ENCODE measurements at places on chromosomes 2 and 18.
A peak's percentile ranks its signal among the peaks of the same experiment; 100 is the strongest.

DNA sequence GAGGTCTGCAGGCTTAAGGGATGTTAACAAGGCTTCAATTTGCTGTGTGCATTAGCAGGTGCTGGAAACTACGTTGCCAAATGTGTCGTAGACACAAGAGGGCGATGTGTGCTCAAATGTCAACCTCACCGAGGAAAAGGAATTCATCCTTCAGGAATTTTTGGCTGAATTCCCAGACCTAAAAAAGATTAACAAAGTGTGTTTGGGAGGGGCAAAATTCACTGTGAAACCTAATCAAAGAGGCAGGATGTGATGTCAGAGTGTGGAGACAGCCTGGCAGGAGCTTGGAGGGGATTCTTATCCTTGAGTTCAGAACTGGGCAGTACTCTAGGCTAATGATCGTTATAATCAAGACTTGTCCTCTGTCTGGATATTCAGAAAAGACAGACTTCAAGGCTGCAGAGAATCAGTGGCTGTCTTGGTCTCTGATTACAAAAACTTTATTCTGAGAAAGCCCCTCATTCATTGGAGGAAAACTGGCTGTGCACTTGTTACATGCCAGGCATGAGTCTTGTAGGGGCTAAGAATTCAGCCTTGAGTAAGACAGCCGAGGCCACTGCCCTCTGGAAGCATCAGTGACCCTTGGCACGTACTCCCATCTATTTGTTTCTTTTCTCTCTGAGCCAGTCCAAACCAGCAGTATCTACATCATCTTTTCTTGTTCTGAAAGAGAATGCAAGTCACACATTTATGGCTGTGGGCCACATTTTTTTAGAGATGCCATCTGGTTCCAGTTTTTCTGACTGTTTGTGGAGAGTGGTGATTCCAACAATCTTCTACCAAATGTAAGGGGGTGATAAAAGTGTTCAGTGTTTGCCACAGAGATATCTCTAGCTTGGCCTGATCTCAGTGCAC is 18.7 kb upstream of the SCYGR1 start:
- DNase-seq = peak; percentile 94

DNA sequence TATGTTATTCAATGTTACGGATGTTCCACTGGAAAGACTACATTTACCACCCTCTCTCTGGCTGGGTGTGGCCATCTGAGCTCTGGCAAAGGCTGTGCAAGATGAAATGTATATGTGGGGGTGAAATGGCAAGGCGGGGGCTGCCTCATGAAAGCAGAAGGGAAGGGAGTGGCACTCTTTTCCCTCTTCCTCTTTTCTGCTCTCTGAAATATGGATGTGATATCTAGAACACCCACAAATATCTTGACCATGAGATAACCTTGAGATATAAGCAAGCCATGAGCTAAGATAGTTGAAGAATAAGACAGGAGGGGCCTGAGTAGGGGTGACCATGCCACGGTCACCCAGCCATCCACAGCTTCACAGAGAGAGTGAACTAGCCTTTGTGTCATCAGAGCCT is 367.8 kb upstream of the ID2 start:
- no peak for DNase-seq

- DNase-seq = no peak
These were observed 34.0 kb upstream of the PLA2R1 start for GRCh38 chr2:160096409-160096808.

- no peak for DNase-seq
These were observed 251.2 kb downstream of the PTGR3 start for GRCh38 chr18:74957588-74958224.

GRCh38 chr2:47422016-47422415 is 19.1 kb downstream of the MSH2 start:
- no peak for DNase-seq

- DNase-seq = no peak
These were observed 22.6 kb upstream of the CALCRL start for GRCh38 chr2:187470698-187471097.

DNA sequence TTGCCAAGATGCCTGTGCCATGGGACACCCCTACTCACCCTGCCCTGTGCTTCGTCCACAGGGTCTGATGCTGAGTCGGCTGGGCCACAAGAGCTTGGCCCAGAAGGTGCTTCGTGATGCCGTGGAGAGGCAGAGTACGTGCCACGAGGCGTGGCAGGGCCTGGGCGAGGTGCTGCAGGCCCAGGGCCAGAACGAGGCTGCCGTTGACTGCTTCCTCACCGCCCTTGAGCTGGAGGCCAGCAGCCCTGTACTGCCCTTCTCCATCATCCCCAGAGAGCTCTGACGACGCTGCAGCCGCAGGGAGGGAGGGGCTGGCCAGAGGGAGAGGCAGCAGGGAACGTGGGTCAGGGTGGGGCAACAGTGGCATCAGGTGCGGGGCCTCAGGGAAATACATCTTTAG is 81.5 kb downstream of the STPG4 start:
- DNase-seq = no peak

GRCh38 chr2:170170281-170171040 is 7.5 kb upstream of the MYO3B start:
- DNase-seq = no peak

- no peak for DNase-seq
These were observed 100.7 kb downstream of the C2orf74 start for GRCh38 chr2:61262699-61263098.

GRCh38 chr2:209940936-209941335 is 61.5 kb upstream of the RPE start:
- no peak for DNase-seq

- DNase-seq = no peak
These were observed 145.5 kb downstream of the TRABD2A start for GRCh38 chr2:84735389-84735788.

DNA sequence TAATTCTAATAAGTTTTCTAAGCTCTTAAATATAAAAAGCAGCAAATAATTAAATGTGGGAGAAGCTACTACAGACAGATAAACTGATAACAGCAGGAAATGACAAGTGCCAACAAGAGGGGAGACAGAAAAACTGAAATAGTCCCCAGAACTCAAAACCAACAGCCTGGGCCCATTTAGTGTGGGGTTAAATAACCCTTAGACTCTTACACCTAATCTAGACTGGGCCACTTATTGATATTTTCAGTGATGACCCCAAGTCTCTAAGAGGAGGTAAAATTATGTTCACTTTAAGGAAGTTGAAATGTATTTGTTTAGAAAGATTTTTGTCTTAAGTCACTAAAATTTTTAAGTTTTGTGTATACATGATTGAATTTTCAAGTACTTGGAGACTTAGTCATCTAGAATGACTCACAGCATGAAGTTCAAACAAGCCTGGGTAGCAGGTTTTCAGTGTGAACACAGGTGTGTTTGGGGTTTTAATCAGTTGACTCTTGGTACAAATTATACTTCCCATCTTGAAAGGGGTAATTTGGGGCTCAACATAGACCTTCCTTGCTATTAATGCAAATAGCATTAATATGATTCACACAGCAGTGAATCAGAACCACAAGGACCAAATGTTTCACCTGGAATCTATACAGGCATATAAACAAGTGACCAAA is 54.9 kb upstream of the MYO3B start:
- peak; percentile 10 for DNase-seq

DNA sequence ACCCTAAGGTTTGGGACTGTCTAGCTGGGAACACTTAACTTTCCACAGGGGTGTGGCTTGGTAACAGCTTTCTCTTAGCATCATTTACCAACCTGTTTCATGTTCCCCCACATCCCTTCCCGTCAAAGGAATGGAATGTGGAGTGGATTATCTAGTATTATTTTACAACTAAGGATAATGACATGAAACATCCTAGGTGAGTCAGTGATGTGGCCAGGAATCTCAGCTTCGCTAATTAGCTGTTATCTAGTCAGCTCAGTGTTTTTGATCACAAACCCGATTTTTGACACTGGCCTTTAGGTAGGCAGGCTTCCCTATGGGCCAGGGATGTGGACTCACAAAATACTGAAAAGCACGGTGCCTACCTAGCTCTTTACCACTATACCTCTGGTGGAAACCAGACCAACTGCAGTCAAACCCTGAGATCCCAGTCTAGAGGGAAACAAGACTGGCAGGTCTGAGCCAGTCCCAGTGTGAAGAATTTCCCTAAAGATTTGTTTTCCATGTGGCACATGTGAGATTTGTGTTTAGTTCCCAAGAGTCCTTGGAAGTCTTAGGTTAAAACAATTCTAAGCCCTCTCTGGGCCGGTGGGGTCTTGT is 2.8 kb upstream of the NRP2 start:
- DNase-seq = no peak

- DNase-seq = no peak
These were observed 10.9 kb downstream of the CLASP1 start for GRCh38 chr2:121638333-121638732.

DNA sequence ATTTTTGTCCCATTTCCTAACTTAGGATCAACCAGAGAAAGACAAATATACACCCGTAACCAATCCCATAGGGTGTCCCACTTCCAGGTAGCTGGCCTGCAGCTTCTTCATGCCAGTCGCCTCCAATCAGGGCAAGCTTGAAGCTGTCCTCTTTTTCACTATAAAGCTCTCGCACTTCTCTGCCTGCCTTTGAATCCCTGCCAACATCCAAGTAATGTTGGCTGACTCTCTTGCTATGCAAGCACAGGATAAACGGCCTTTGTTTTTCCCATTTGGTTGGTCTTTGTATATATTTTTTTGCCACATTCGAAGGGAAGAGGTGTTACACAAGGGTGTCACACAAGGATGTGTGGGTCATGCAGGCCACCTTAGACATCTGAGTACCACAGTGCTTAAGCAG is 388.8 kb downstream of the CBLN2 start:
- DNase-seq = no peak

- no peak for DNase-seq
These were observed 55.6 kb downstream of the BIN1 start for GRCh38 chr2:127051116-127052056.

GRCh38 chr2:55168221-55169154 is 63.6 kb downstream of the CLHC1 start:
- peak; percentile 67 for DNase-seq

All from AG08395 (cell line).